CD4-positive, alpha-beta T cell treated with Interleukin-4 for 1 hour (primary cell): ENCODE measurements at places on chromosomes 13 and 19.

GRCh38 chr13:39209731-39210531, 171.7 kb downstream of the NHLRC3 start:
- DNase-seq, result no peak

GRCh38 chr13:59103004-59103768, 1060.5 kb downstream of the DIAPH3 start:
- no peak for DNase-seq

- DNase-seq, result no peak
Observed at GRCh38 chr13:113526466-113527220, 36.1 kb upstream of the DCUN1D2 start.

GRCh38 chr13:46531953-46532352, 21.0 kb upstream of the LRCH1 start:
- no peak for DNase-seq

DNA sequence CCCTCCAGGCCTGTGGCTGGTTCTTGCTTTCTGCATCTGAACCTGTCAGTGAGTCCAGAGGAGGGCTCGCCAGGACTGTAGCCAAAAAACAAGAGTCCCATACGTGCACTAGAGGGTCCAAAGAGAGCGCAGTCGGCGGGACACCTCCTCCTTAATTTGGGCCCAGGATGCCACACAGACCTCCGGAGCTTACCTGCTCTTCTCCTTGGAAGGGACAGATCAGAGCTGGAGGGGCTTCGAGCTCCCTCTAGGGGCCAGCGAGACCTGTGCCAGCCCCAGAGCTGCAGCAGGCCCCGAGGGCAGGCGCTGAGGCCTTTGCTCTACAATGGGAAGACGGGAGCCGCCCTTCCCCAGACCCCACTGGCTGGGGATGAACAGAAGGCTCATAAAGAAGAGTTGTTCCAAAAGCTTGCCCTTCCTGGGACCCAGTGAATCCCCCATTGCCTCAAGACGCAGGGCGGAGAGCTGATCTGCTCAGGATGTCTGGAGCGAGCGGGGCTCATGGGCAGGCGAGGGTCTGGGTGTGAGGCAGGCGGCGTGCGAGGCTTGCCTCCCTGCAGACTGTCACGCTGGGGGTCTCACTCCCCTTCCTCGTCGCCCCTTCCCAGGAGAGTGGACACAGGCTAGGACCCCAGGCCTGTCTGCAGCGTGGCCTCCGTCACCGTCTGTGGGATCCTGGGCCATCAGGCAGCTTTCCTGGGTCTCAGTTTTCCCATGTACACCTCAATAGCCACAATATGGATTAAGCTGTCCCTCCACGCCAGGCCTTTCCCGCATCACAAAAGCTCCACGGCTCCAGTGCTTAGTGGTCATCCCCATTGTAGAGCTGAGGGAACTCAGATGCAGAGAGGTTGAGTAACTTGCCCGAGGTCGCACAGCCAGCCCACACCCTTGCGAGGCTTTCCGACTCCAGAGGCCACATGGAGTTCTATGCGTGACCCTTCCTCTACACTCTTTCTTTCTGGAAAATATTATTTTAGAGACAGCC, 46.9 kb upstream of the VSTM2B start:
- DNase-seq, result no peak

DNA sequence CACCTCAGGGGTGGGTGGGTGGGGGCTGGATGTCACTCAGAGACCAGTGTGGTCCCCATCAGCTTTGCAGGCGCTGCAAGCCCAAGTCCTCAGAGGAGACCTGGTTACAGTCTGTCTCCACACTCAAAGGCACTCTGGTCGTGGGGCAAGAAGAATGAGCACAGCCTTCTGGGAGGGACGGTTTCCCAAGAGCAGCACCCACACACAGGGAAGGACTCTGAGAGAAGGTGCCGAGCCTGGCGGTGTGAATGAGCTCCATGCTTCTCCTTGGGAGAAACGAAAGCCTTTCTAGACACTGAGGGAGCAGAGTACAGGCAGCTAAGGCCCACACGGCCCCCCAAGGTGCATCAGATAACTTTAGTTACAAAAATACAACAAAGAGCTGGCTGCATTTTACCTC, 473.6 kb downstream of the FOXO1 start:
- DNase-seq, result no peak

DNA sequence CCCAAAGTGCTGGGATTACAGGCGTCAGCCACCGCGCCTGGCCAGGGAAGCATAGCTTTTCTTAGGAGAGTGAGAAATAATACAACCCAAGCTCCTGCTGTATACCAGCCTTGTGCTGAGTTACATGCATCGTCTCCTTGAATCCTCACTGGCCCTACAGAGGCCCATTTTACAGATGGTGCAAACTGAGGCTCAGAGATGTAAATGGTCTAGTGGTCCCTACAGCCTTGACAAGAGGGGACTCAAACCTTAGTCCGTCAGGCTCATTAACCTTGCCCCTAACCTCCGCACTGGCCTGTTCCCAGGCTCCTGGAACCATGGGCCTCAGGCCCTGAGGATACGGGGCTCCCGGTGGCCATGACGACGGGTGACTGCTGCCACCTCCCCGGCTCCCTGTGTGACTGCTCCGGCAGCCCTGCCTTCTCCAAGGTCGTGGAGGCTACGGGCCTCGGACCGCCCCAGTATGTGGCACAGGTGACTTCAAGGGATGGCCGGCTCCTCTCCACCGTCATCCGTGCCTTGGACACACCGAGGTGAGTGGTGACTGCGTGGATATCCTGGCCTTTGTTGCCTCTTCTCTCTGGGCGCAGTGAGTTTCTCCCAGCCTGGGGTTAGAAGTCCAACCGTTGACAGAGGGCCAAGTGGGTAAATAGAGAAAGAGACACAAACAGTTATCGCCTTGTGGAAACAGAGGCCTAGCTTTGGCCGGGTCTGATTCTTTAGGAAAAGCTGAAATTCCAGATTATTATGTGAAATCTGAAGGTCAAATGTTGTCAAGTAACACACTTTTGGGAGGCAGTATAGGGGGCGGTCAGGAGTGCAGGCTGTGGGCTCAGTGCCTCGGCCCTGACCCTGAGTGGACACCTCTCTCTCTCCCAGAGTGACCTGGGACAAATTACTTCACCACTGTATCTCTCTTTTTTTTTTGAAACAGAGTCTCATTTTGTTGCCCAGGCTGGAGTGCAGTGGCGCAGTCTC, 8.7 kb downstream of the MARCHF2 start:
- DNase-seq, result no peak

- DNase-seq, result peak; percentile 70
Observed at GRCh38 chr19:51127755-51128154, 3.0 kb downstream of the SIGLEC9 start.

GRCh38 chr19:45645631-45646344, 6.6 kb upstream of the EML2 start:
- DNase-seq, result peak; percentile 91

GRCh38 chr19:32537580-32537979, 43.4 kb upstream of the PDCD5 start:
- DNase-seq, result no peak

DNA sequence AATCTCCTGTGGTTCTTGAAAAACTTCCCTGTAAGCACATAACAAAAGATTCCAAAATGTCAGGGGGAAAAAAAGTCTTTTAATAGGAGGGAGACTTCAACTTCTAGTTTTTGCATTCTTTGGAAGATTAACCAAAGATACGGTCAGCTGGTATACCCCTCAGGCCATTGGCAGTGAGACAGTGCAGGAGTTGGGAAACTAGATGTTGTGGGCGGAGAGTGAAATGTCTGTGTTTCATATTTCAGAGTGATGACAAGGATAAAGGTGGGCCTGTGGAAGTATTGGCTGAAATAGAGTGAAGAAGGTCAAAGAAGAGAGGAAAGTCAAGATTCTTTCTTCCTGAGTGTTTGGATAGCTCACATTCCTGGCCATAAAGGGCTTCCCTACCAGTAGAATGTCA, 40.8 kb downstream of the CYP2B6 start:
- DNase-seq, result no peak
